ENCODE measurements at places on chromosomes 3 and 15.

DNA sequence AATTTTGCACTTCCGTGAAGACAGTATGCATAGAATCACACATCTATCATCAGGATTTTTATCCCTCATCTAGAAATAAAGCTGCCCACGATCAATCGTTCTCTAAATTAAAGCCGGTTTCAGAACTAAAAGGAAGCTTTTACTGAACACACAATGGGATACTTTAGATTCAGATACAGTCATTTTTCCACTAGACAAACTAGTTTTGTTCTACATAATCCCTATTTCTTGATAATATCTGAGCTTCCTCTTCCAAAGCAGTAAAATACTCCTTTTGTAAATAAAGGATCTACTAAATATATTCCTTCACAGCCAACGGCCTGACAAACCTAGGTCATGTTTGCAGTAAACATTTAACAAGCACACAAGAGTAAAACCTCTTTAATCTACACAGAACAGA lies 2.0 kb upstream of the GANC start:
- DNase-seq, result no peak

DNA sequence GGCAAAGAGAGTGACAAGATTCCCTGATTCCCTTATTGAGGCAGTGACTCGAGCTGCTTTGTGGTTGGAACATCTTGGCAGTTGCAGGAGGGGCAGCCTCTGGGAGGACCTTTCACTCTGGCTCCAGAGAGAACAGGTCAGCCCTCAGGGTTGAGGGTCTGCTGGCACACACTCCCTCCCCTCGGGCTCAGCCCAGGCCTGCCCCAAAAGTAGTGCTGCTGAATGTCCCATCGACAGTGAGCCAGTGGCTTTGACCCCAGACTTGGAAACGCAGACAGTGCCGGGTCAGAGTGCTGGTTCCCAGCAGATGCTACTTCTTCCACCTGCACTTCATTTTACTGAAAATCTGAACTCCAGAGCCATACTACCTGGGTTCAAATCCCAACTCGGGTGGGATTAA lies 25.6 kb upstream of the ATP2B2 start:
- no peak for DNase-seq

GRCh38 chr3:177066068-177066467 lies 131.2 kb downstream of the TBL1XR1 start:
- no peak for DNase-seq

- DNase-seq, result no peak
Measured at GRCh38 chr15:41966414-41966812, 5.9 kb downstream of the EHD4 start.

DNA sequence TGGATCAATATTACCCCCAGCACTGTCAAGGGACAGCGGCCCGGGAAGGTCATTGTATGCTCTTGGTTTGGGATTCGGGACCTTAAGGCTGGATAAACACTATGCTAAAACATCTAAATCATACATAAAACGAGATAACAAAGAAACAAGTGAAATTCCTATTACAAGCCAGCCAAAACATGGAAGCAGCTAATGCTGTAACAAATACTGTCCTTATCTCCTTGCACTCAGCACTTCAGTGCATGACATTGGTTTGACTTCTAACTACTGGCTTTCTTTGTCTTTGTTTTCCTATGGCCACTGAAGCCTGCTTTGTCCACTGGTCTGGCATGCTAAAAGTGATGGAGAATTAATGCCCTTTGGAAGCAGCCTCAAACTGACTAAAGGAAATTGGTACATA lies 516.4 kb upstream of the DPH6 start:
- no peak for DNase-seq

GRCh38 chr3:175679568-175679967 lies 820.4 kb downstream of the NAALADL2 start:
- DNase-seq, result no peak

GRCh38 chr3:82627733-82628132 lies 866.3 kb upstream of the GBE1 start:
- DNase-seq, result no peak

Measured in NCI-H226 (cell line).